ENCODE measurements at places on chromosomes 3 and 15. TPM values are rescaled to one million over a fixed set of nuclear protein-coding genes. Genes with fewer than 3 reads are reported as not detected.

The MYO5A gene
- total RNA-seq, result 21.7 TPM

The SLC51A gene
- not detected for total RNA-seq

The ABHD5 gene
- total RNA-seq, result 20.3 TPM

The SH3BP5 gene
- 18.4 TPM for total RNA-seq

The A4GNT gene
- not detected for total RNA-seq

The ZNF770 gene
- total RNA-seq, result 14.6 TPM

The SPESP1 gene
- total RNA-seq, result not detected

The SAMD7 gene
- not detected for total RNA-seq

The IL5RA gene
- not detected for total RNA-seq

The HAPLN3 gene
- 26.5 TPM for total RNA-seq

Measured in A549 treated with ZK216348 at 1 μM for 4 hours (cell line).